ENCODE measurements at places on chromosomes 11 and 22.

GRCh38 chr11:122033193-122033592, 82.8 kb downstream of the BLID start:
- H3K4me1 ChIP-seq, result peaks cover 5% of the 10 kb centered on the region
- H3K27me3 ChIP-seq, result peaks cover 13% of the 10 kb centered on the region
- no peak overlapping the region for H3K27ac ChIP-seq

GRCh38 chr22:28346308-28346707, 333.3 kb downstream of the TTC28 start:
- H3K27ac ChIP-seq, result no peak overlapping the region
- H3K36me3 ChIP-seq, result no peaks in the 10 kb centered on the region
- H3K4me3 ChIP-seq, result no peak overlapping the region
- H3K4me1 ChIP-seq, result peaks cover 3% of the 10 kb centered on the region

DNA sequence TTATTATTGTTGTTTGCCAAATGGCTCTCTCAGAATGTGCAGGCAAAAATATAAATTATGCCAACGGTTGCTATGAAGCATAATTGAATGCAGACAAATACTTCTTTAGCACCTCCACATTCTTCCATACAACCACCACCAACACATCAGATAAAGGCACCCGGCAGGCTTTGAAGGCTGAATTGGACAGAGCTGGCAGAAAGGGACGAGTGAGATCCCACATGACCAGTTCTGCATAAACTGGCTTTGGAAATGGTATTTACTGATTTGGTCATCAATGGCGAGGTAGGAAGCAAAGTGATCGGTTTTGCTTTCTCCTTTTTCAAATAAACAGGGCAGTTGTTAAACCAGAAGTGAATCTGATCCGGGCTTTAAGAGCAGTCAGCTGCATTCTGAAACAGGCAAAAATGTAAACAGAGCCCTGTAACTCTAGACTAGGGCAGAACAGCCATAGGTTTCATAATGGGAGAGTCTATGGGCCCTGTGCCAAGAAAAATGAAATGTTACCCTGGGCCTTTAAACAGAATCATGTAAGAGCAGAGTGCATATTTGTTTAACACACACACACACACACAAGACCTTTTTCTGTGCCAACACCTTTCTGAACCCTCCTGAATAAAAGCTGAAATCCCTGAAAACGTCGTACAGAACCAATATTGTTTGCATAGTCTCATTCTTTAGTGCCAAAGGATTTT, 97.7 kb downstream of the MPPED2 start:
- H3K4me1 ChIP-seq, result no peaks in the 10 kb centered on the region
- no peak for DNase-seq
- no peak overlapping the region for H3K4me3 ChIP-seq
- H3K27ac ChIP-seq, result peak overlapping the region; percentile 21
- no peaks in the 10 kb centered on the region for H3K27me3 ChIP-seq
- H3K36me3 ChIP-seq, result no peaks in the 10 kb centered on the region

DNA sequence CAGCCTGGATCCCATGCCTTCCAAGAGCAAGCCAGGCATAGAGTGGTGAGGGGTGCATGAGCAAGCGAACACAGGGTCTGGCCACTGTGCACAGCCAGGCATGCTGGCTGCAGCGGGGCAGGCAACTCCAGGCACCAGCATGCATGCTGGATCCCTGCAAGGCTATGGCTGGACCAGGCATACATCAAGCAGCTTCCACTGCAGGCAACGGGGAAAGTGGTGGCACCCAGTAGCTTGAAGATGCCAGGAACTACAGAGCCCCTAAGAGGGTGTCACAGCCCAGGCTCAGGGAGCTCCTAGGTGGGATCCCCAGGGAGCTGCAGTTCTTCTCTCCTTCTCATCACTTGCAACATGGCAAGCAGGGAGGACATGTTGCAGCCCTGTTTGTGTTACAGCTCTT, 45.2 kb downstream of the CHST1 start:
- no peaks in the 10 kb centered on the region for H3K36me3 ChIP-seq
- H3K4me1 ChIP-seq, result no peaks in the 10 kb centered on the region
- H3K27ac ChIP-seq, result no peak overlapping the region
- no peak for DNase-seq

DNA sequence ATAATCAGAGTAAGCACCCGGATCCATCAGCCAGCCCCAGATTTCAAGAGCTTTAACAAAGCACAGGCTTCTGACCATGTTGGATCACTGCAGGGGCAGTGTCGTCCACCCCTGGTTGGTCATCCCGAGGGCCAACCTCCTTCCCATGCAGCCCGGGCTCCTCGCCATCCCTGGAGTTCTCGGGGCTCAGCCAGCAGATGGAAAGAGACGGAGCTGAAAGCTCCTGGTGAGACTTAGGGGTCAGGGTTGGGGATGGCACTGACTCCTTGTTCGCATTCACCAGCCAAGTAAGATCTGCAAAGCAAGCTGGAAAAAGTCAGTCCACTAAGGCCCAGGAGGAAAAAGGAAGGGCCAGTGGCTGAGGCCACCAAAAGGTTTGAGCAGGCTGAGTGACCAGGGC, 888.9 kb downstream of the BRD1 start:
- H3K4me1 ChIP-seq, result no peaks in the 10 kb centered on the region
- DNase-seq, result peak; percentile 25
- H3K27me3 ChIP-seq, result no peaks in the 10 kb centered on the region
- H3K27ac ChIP-seq, result no peak overlapping the region
- no peak overlapping the region for H3K4me3 ChIP-seq

- no peak overlapping the region for H3K4me3 ChIP-seq
- no peak overlapping the region for H3K27ac ChIP-seq
- no peak for DNase-seq
- no peaks in the 10 kb centered on the region for H3K36me3 ChIP-seq
Observed at GRCh38 chr11:36695111-36695510, 97.1 kb upstream of the RAG2 start.

GRCh38 chr11:73308961-73309919, 1.2 kb downstream of the ARHGEF17 start:
- peaks cover 9% of the 10 kb centered on the region for H3K36me3 ChIP-seq
- DNase-seq, result peak; percentile 95
- no peaks in the 10 kb centered on the region for H3K27me3 ChIP-seq
- H3K4me3 ChIP-seq, result peak overlapping the region; percentile 86
- peaks cover 28% of the 10 kb centered on the region for H3K4me1 ChIP-seq
- peak overlapping the region; percentile 98 for H3K27ac ChIP-seq

DNA sequence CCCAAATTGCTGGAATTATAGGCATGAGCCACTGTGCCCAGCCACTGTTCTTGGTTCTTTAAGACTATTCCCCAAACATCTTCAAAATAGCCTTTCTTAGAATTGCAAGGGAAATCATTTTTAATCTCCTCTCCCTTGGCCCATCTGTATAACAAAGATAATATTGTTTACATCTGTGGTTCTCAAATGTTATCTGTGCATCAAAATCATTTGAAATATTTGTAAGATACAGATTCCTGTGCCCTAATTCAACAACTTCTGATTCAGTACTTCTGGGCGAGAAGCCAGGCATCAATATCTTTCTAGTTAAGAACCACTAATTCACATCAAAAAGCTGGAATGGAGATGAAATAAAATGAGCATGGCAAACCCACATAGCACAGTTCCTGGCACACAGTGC, 83.0 kb downstream of the TMPRSS5 start:
- H3K4me1 ChIP-seq, result no peaks in the 10 kb centered on the region
- H3K27me3 ChIP-seq, result no peaks in the 10 kb centered on the region
- no peaks in the 10 kb centered on the region for H3K36me3 ChIP-seq
- no peak for DNase-seq
- H3K4me3 ChIP-seq, result no peak overlapping the region
- no peak overlapping the region for H3K27ac ChIP-seq

DNA sequence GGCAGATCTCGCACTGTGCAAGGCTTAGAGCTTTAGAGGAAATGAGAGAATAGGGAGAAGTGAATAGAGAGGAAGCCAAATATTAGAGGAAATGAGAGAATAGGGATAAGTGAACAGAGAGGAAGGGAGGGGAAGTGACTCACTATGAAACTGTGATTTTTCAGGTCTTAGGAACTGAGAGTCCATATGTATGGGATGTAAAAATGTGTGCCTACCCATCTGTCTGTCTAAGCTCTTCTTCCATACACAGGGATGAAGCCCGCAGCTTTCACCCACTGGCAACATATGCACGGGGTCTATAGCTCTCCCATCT, 6.4 kb upstream of the CCDC86 start:
- H3K27ac ChIP-seq, result no peak overlapping the region
- H3K4me1 ChIP-seq, result peaks cover 6% of the 10 kb centered on the region
- H3K36me3 ChIP-seq, result no peaks in the 10 kb centered on the region
- no peak overlapping the region for H3K4me3 ChIP-seq
- no peak for DNase-seq
- H3K27me3 ChIP-seq, result peaks cover 34% of the 10 kb centered on the region

GRCh38 chr11:5831196-5831829, 10.4 kb downstream of the OR52E6 start:
- no peak overlapping the region for H3K27ac ChIP-seq
- H3K4me1 ChIP-seq, result no peaks in the 10 kb centered on the region
- no peaks in the 10 kb centered on the region for H3K27me3 ChIP-seq
- no peaks in the 10 kb centered on the region for H3K36me3 ChIP-seq

DNA sequence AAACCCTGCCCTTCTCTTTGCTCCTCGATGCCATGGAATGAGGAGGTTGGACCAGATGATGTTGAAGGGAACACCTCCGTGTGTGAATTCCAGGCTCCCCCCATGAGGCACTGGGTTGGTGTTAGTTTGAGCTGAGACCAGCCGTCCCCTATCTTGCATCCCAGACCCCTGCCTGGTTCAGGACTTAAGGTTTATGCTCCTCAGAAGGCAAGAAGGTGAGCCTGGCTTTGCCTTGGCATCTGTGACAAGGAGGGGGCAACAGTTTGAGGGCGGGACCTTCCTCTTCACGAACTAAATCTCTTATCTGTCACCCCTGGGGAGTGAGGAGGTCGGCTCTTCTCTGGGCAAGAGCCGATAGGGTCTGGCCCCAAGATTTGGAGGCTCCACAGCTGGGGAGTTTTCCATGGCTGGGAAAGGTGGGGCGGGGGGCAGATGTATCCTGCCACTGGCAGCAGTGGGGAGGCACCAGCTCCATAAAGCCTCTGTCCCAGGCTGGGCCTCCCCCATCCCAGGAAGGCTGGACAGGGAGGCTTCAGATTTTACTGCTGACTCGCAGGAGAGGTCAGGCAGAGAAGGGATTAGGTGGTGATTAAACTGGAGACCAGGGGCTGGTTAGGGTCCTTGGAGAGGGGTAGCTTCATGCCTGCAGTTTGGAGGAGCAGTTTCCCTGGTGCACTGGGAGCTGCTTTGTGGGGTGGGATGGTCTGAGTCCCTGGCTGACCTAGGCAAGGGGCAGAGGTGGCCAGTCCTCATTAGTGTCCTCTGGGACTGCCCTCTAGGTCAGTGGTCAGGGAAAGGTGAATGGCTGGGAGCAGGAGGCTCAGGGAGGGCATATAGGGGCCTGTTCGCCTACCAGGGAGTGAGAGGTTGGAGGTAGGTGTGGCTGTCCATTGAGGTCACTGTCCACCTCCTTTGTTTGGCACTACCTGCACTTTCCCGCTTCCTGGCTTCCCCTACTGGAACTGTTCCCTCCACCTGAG, 1.1 kb downstream of the SEC14L2 start:
- peak overlapping the region; percentile 84 for H3K4me3 ChIP-seq
- H3K27ac ChIP-seq, result no peak overlapping the region
- H3K36me3 ChIP-seq, result peaks cover 8% of the 10 kb centered on the region
- no peak for DNase-seq
- H3K27me3 ChIP-seq, result peaks cover 15% of the 10 kb centered on the region

- H3K36me3 ChIP-seq, result peaks cover 56% of the 10 kb centered on the region
- H3K27ac ChIP-seq, result peak within 1 kb of the TSS; percentile 98
- H3K4me3 ChIP-seq, result peak within 1 kb of the TSS; percentile 94
- peak; percentile 98 for DNase-seq
Observed at GRCh38 chr11:66001942-66002647, at the start of the genes BANF1 and EIF1AD. BANF1 (plus strand) TSS chr11:66002503; CDS start chr11:66003251, 748 bp downstream. EIF1AD (minus strand) TSS chr11:66002157; CDS start chr11:66000389, 1,768 bp downstream.

DNA sequence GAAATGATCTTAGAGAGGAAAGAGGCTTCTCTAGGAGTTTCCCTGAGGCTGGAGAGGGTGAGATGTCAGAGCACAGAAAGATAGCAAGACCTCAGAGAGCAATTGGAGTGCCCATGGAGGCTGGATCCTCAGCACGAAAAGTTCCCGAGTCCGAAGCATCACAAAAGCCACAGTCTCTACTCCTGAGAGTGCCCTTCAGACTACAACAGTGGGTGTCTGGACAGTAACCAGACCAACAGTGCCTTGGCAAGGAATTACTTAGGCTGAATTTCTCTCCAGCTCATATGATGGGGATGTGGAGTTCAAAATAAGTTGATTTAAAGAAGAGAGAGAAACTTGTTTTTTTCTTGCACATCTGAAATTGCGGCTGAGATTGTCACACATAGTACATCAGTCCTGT, 31.9 kb upstream of the PSMA1 start:
- no peak overlapping the region for H3K27ac ChIP-seq
- H3K4me3 ChIP-seq, result no peak overlapping the region
- peaks cover 10% of the 10 kb centered on the region for H3K4me1 ChIP-seq
- no peak for DNase-seq

DNA sequence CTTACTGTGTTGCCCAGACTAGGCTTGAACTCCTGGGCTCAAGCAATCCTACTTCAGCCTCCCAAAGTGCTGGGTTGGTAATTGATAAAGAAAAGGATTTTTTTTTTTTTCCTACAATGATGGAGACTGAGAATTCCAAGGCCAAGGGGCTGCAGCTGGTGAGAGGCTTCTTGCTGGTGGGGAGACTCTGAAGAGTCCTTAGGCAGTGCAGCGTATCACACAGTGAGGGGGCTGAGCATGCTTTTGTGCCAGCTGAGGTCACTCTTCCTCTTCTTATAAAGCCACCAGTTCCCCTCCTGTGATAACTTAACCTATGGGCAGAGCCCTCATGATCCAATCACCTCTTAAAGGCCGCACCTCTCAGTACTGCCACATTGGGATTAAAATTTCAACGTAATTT, 28.2 kb upstream of the CCDC81 start:
- DNase-seq, result no peak
- H3K4me3 ChIP-seq, result no peak overlapping the region
- no peaks in the 10 kb centered on the region for H3K4me1 ChIP-seq

GRCh38 chr11:78351193-78351592, 66.4 kb downstream of the GAB2 start:
- H3K4me1 ChIP-seq, result peaks cover 28% of the 10 kb centered on the region
- H3K4me3 ChIP-seq, result no peak overlapping the region
- H3K27me3 ChIP-seq, result no peaks in the 10 kb centered on the region
- DNase-seq, result no peak
- peaks cover 6% of the 10 kb centered on the region for H3K36me3 ChIP-seq
- H3K27ac ChIP-seq, result no peak overlapping the region

- H3K4me3 ChIP-seq, result no peak overlapping the region
- H3K27me3 ChIP-seq, result no peaks in the 10 kb centered on the region
- no peaks in the 10 kb centered on the region for H3K36me3 ChIP-seq
- no peak for DNase-seq
Observed at GRCh38 chr11:60498853-60499252, 6.3 kb downstream of the MS4A12 start.

- H3K27me3 ChIP-seq, result peaks cover 8% of the 10 kb centered on the region
- no peak overlapping the region for H3K27ac ChIP-seq
- H3K4me3 ChIP-seq, result no peak overlapping the region
- DNase-seq, result no peak
Observed at GRCh38 chr11:132258875-132259274, 888.5 kb downstream of the NTM start.

- DNase-seq, result no peak
- peaks cover 5% of the 10 kb centered on the region for H3K4me1 ChIP-seq
- peaks cover 28% of the 10 kb centered on the region for H3K36me3 ChIP-seq
- H3K27ac ChIP-seq, result peak overlapping the region; percentile 89
Observed at GRCh38 chr11:61333550-61334433, 764 bp downstream of the TKFC start.

- DNase-seq, result no peak
- no peaks in the 10 kb centered on the region for H3K27me3 ChIP-seq
- H3K4me3 ChIP-seq, result no peak overlapping the region
- H3K4me1 ChIP-seq, result peaks cover 3% of the 10 kb centered on the region
- no peaks in the 10 kb centered on the region for H3K36me3 ChIP-seq
Observed at GRCh38 chr11:119504371-119504770, 81.4 kb upstream of the THY1 start.

Data from endodermal cell (in vitro differentiated cells).